ENCODE measurements at places on chromosomes 3 and 15.

DNA sequence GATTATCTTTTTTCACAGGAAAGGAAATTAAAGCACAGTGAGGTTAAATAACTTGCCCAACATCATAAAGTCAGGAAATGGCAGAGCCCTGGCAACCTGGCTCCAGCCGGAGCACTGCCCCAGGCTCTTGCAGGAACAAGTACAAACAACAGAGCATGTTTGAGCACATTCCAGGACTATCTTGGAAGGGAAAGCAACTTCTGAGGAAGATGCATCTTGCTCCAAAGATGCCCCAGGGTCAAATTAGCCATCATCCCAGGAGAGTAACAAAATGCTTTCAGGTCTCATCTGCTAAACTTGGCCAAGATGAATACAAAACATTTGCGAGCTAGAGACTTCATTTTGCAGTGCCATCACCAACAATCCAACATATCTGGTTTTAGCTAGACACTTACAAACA is 162.4 kb upstream of the LRRN1 start:
- DNase-seq: no peak

GRCh38 chr3:73685061-73685460 is 60.3 kb upstream of the PDZRN3 start:
- no peak for DNase-seq

- DNase-seq: peak; percentile 62
Measured at GRCh38 chr15:79680720-79681119, 216.1 kb downstream of the MTHFS start.

DNA sequence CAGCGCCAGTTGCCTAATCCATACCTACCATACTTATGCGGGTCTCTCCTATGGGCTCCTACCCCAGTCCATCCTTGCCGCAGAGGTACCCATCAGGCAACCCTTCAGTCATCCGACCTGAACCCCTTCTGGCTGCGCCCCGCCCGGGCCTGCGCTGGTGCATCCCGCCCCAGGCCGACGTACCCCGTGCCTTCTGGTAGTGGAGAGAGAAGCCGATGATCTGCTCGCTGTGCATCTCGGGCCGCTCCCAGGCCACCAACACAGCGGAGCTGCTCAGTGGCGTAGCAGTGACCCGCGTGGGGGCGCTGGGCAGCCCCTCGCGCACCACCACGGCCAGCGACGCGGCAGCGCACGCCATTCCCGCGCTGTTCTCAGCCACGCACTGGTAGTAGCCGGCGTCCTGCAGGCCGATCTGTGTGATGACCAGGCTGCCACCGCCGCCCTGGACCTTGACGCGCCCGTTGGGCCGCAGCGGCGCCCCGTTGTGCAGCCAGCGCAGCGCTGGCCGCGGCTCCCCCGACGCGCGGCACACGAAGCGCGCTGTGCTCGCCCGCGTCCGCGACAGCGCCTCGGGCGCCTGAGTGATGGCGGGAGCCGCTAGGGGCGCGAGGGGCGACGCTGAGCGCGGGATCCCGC is 17.9 kb upstream of the IGDCC3 start:
- DNase-seq: no peak

GRCh38 chr3:8773941-8774542 is 4.6 kb upstream of the OXTR start:
- DNase-seq: no peak

GRCh38 chr3:40837300-40837699 is 312.5 kb downstream of the ZNF621 start:
- DNase-seq: no peak

- no peak for DNase-seq
Measured at GRCh38 chr15:97479957-97480356, 480.5 kb upstream of the ARRDC4 start.

- no peak for DNase-seq
Measured at GRCh38 chr3:129975705-129976048, 1.2 kb downstream of the TRH start.

DNA sequence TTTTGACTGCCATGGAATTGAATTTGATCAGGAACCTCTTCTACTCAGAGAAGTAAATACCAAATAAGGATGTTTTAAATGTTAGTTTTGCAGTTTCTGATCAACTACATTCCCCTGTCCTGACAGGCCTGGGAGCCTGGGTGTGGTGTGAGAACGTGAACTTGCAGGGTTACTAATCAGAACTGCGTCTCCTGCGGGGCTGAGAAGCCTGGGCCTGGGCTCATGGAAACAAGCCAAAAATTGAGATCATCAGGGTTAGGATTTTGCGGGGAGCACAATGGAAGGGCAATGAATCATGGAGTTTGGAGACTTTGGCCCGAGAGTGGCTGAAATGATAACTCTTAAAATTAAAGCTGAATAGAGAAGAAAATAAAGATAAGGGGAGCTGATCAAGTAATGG is 47.8 kb upstream of the C3orf70 start:
- DNase-seq: no peak

DNA sequence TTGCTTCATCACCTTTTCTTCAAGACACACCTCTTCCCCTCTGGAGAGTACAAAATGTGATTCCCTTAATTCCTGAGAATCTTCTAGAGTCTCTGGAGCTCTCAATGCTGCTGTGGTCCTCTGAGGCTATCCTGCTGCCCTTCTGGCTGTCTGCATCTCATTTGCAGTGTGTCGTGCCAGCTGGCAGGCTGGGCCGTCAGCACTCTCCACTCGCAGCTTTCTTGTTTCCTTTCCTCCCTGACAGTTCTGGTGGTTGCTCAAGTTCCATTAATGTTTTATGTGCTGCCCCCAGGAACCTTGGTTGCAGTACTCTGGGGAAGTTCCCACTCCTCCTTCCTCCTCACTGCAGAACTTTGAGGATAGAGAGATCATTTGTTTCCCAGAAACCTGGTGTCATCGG is 210.8 kb upstream of the ROPN1 start:
- no peak for DNase-seq

DNA sequence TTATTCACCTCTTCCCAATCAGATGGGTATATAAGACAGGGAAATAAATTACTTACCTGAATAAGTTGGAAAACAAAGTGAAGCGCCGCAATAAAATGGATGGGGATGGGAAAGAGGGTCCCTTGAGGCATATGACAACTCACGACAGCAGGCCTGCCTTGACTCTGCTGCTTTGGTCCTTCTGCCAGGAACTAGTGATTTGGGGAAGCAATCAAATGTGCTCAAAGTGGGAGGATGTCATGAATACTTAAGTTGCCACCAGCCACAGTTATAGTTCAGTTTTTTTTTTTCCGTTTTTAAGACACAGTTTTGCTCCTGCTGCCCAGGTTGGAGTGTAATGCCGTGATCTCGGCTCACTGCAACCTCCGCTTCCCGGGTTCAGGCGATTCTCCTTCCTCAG is 4.6 kb downstream of the PARL start:
- DNase-seq: no peak

- DNase-seq: no peak
Measured at GRCh38 chr3:168425936-168426595, 330.3 kb upstream of the GOLIM4 start.

DNA sequence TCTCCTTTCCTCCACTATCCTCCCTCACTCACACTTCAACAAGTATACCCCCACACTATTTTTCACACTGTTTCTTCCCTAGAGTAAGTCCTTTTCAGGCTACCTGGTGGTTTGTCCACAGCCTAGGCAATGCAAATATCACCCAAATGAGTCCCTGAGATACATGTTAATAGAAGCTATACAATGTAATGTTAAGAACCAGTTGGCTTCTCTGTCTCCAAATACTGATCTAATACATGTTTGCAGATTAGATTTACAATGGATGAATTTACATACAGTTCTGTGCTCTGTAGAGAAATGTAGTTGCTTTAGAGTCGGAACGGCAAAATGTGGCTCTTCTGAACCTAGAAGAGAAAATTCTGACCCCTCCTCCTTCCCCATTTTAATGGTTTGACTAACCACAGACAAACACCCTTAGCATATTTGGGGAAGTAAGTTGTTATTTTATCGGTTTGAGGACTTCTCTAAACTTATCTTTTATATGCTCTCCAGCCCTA is 63.6 kb upstream of the MBNL1 start:
- no peak for DNase-seq

- no peak for DNase-seq
Measured at GRCh38 chr3:12960497-12960896, 112.7 kb downstream of the IQSEC1 start.

DNA sequence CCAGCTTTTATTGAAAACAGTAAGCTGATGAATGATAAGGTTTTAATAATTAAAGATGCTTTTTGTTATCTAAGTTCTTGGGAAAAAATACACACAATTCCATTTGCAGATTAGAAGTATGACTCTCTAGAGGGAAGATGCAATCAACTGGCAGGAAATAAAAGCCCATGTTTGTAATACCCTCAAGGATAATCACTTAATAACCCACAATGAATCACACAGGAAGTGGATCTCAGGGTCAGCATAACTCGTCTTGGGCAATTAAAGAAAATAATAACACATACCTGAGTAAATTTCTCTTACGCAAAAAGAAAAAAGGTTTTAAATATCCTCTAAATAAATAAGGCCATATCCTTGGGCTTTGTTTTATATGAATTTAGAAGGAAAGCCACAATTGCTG is 9.4 kb upstream of the EID1 start:
- peak; percentile 80 for DNase-seq

- DNase-seq: no peak
Measured at GRCh38 chr15:49619226-49619625, 1.4 kb downstream of the FAM227B start.

DNA sequence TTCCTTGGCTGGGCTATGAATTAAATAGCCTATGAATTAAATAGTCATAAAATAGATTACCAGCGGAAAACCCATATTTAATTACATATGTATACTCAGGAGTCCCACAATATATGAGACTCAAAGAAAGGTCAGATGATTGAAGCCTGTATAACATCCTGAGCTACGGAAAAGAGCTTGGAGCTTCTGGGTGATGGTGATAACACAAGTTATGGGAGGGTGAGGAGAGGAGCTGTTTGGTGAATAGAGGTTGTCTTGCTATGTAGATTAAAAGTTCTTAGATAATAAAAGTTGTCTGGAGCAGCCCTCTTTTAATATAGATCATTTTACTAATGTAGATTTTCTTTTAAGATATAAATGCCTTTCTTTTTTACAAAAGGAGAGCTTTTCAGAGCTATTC is 1.8 kb downstream of the PML start:
- DNase-seq: no peak

DNA sequence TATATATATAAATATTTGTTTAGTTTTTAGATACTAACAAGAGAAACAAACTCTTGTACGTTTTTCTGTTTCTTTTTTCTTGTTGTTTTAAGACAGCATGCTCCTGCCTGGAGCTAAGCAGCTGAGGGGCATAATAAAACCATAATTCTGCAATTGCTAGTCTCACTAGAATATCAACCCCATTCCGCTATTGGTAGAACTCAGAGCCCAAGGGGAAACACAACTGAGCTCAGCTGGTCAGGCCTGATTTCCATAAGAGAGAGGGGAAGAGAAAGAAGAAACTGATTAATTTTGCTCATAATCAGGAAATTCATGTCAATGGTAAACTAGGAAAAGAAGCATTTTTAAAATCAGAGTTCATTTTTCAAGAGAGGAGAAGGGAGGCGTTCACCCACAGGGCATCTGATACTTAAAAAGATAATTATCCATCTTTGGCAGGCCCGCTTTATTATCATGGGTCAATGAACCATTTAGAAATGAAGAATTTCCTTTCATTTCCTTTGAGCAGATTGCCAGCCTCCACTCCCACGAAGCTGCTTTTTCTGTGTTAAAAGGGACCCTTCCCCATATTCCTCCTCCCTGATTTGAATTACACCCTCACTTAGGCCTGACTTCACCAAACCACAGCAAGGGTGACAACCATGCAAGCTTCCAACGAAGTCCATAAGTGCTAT is 965.3 kb upstream of the CFAP20DC start:
- no peak for DNase-seq

- DNase-seq: no peak
Measured at GRCh38 chr3:37502621-37503020, 328.2 kb upstream of the LRRFIP2 start.

DNA sequence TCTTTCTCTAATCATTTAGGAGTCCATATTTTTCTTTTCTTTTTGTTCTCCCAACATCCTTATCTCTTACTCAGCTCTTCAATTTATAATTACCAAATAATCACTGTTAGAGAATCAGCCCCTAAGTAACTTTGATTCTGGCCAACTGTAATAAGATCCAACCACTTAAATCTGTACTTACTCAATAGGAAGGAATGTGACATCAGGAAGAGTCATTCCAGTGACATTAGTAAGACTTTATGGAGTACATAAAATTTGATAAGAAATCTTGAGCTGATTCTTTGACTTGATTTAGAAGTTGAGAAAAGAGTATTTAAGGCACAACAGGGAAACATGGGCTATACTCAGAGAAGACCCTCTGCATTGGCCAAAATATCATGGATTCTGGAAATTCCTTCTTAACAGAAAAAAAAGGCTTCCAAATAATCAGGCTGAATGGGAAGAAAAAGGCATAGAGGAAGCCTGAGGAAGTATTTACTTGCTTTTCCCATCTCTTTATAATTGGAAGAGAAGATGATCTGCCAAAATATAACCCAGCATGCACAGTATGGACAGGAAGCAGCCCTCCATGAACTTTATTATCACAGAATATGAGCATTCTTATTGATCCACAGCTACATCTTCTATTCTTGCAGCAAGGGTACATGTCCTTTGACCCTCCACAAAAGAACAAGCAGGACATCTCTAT is 289.7 kb upstream of the TPRG1 start:
- peak; percentile 89 for DNase-seq

DNA sequence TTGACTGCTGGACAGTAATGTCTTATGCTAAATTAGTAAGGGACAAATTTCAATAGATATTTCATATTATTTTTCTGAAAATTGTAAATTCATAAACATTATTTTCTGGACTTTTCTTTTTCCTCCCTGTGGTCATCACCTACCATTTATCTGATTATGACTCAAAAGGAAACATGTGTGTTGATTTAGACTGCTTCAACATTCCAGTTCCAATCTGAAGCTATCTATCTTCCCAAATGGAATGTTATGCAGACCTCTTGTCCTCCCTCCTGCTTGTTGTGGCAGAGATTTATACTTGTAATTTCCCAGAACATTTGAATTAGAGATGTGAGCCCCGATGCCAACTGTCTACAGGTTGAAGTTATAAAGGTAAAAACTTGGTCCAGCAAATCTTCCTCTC is 803.4 kb downstream of the TUSC7 start:
- no peak for DNase-seq

DNA sequence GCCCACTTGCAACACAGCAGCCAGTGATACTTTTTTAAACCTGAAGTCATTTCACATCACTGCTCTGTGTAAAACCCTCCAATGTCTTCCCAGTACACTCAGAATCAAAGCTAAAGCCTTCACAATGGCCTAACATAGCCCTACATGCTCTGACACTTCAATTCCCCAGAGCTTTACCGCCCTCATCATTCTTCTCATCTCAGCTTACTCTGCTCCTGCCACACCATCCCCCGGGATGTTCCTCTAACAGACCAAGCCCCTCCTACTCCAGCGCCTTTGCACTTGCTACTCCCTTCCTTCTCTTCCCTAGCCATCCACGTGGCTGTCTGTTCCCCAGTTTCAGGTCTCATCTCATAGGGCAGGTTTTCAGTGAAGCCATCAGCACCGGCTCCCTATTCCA is 194.0 kb downstream of the SSR3 start:
- DNase-seq: no peak

- DNase-seq: no peak
Measured at GRCh38 chr3:123310741-123311140, 109.0 kb downstream of the SEC22A start.

- peak; percentile 56 for DNase-seq
Measured at GRCh38 chr3:32340039-32340438, 51.6 kb upstream of the CMTM7 start.

GRCh38 chr15:86061581-86061980 is 18.1 kb upstream of the AGBL1 start:
- no peak for DNase-seq

- DNase-seq: peak; percentile 33
Measured at GRCh38 chr15:69810431-69811354, 287.0 kb downstream of the TLE3 start.

GRCh38 chr15:45364271-45364670 is 14.1 kb downstream of the GATM start:
- no peak for DNase-seq
